ENCODE measurements at places on chromosomes 11 and 22.

GRCh38 chr11:107702723-107703122 is 9.1 kb downstream of the SLN start:
- DNase-seq = no peak

GRCh38 chr11:14499178-14499559 is 442 bp downstream of the COPB1 start:
- no peak for DNase-seq

GRCh38 chr11:61116426-61117167 is 14.3 kb downstream of the CD5 start:
- peak; percentile 15 for DNase-seq

- peak; percentile 33 for DNase-seq
Measured at GRCh38 chr22:24542641-24543040, 12.3 kb downstream of the GUCD1 start.

GRCh38 chr11:132284048-132284447 is 913.6 kb downstream of the NTM start:
- DNase-seq = no peak

GRCh38 chr11:57425565-57426438 is 1.1 kb downstream of the SLC43A3 start:
- DNase-seq = no peak

GRCh38 chr11:76808996-76809395 is 25.8 kb downstream of the TSKU start:
- no peak for DNase-seq

GRCh38 chr11:125451400-125452124 is 44.5 kb downstream of the FEZ1 start:
- DNase-seq = peak; percentile 80

DNA sequence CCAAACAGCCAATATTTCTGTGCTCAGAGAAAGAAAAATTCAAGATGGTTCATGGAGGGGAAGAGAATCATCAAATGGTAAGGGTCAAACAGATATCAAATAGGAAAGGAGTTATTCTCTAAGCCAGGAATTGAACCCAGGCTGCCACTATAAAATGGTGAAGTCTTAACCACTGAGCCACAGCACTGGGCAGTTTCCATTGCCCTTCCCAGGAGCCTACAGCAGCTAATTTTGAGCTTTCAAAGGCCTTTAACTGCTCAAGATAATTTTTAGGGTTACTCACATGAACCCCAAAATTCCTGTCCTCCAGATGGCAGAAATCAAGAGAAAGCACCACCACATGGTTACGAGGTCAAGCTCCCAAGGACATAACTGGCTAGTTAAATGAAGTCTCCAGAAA is 176.2 kb downstream of the KIF18A start:
- DNase-seq = no peak

DNA sequence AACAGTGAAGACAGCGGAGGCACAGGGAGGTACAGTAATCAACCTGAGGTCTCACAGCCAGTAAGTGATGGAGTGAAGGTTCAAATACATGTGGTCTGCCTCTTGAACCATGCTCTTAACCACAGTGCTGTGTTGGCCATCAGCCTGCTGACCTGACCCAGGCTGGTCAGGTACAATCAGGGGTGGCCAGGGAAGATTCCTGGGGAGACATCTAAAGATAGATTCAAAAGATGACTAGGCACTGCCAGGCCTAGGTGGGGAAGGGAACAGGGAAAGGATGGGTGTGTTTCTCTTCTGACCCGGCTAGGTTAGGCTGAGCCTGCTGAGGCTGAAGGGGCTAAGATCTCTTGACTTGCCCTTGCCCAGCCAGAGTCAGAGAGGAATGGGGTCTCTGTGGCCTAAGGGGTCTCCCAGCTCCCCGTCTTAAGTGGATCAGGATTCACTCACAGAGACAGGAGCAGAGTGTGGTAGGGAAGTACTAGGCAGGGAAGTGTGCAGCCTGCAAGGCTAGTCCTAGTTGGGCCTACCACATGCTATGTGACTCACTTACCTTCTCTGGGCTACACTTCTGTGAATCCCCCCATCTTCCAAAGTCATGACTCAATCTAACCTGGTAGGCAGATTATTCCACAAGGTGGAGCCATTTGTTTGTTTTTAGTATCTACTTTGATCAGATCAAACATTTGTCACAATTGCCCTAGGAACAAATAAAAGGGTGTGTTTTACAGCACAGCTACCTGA is 10.4 kb upstream of the SREBF2 start:
- DNase-seq = peak; percentile 55

GRCh38 chr11:9951807-9952206 is 287.9 kb downstream of the SWAP70 start:
- no peak for DNase-seq

DNA sequence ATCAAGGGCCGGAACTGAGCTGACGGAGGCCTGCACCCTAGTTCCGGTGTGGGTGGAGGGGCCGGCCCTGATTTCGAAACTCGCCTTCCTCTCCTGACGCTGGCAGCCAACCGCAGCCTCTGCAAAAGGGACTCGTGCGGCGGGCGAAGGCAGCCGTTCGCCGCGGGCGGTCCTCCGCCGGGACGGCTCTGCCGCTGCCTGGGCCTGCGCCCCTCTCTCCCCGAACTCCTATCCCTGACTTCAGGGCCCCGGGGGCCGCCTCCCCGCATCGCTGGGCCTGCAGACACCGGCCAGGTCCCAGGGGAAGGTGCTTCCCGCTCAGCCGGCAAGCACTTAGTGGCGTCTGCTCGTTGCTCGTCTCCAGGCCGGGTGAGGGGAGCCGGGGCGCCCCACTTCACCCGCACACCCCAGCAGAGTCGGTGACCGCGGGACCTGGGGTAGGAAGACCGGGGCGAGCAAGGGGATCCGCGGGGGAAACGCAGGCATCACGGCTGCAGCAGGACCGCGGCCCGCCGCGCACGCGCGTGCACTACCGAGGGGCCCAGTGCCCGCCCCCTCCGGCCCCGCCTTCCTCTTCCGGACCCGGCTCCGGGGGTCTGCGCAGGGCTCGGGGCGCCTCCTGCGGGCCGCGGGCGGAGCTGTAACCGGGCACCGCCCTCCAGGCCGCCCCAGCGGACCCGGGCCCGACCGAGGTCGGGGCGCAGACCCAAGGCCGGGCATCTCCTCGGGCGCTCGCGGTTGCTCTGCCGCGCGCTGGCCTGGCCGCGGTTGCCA is 464 bp upstream of the ANKRD13D start:
- DNase-seq = peak; percentile 82

DNA sequence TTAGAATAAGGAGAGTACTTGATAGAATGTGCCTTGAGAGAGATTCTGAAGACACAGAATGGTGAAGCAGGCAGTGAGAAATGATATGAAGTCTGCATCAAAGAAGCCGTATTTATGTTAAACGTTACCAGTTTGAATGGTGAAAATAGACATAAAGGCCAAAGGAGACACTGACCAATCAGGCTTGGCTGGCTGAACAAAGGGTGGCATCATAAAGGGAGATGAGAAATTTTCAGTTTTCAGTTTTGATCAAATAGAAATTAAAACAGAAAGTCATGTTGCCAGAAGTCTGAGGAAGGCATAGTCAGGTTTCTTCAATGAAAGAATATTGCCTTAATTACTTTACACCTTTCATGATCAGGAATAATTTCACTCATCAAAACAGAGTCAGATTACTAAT is 6.6 kb downstream of the OR51F1 start:
- no peak for DNase-seq

DNA sequence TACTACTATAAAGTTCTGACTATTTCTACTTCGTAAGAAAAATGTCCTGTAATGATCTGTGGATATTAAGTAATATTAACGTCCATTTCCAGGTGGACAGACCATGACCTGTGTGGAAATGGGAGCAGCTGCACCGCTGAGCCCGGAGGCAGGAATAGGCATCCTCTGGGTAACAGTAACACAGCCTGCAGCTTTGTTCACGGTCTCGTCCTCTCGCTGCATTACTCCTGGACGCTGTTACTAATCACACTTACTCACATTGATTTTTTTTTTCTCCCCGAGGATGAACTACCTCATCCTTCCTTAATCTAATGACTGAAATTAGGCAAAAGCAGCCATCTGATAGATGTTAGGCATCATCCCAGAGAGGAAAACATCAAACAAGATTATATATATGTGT is 345.7 kb upstream of the NARS2 start:
- no peak for DNase-seq

Measured in posterior cingulate gyrus (tissue), 11 donors.